ENCODE measurements at places on chromosomes 1 and 21. TPM values are rescaled to one million over a fixed set of nuclear protein-coding genes. Genes with fewer than 3 reads are reported as not detected.

- no peak for DNase-seq
Observed at GRCh38 chr1:222163895-222164294, 384.0 kb downstream of the HHIPL2 start.

- no peak for DNase-seq
Observed at GRCh38 chr1:58432851-58433668, 113.5 kb downstream of the OMA1 start.

DNA sequence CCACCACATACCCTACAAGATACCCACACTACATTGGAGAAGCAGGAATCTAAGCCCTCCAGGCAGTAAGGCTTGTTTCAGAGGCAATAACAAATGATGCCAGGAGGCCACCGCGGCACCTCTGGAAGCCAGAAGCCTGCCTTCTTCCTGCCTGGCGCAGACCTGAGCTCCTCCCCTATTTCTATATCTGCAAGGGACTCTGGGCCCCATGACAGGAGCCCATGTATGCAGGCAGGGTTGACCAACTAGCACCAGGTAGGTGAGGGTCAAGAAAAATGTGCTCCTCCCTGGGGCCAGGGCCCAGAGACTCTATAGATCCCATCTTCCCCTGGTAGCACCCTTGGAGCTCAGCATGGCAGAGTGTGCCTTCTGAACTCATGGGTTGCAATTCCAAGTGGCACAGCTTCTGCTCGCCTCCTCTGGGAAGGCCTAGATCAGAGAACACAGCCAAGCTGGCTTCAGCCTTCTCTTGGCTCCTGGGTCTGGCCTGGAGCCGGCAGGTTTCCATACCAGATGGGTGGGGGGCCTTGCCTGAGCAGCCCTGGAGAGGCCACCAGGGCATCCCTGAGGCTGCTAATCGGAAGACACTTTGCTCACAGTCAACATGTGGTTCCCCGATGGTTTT, 85.1 kb downstream of the STUM start:
- DNase-seq = peak; percentile 62

DNA sequence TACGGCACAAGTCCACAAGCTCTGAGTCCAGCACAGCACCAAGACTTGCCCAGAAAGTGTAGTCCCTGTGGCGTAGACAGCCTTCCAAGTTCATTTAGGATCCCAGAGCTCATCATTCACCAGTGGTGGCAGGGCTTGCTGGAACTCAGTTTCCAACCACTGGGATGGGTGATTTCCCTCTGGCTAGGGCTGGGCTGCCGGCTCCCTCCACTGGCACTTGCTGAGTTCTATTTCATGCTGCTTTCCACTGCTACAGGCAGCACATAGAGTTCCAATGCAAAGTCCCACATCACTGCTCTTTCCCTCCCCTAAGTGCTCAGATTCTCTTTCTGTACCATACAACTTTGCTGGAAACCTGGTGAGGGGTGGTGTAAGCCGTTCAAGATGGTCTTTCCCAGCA, 510.3 kb upstream of the TMPRSS15 start:
- DNase-seq = no peak

GRCh38 chr1:118977600-118977999, 10.5 kb downstream of the TBX15 start:
- DNase-seq = no peak

DNA sequence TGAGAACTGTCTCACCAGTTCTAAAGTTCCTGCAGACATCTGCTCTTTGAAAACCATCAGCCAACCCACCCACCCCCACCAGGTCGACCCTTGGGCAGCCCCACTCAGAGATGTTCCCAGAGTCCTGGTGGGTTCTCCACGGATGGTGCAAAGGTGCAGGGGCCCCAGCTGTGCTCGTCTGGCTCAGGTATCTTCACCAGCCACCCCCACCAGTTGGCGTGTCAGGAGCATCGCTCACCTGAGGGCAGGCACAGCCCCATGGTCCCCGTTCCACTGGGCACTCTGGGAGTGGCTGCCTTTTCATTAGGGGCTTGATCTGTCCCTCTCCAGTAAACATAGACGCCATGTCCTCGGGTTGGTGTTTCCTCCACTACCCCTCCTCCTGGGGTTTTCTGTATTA, 70.5 kb downstream of the UMODL1 start:
- no peak for DNase-seq

GRCh38 chr1:114482585-114482984, 28.4 kb downstream of the TRIM33 start:
- DNase-seq = no peak

DNA sequence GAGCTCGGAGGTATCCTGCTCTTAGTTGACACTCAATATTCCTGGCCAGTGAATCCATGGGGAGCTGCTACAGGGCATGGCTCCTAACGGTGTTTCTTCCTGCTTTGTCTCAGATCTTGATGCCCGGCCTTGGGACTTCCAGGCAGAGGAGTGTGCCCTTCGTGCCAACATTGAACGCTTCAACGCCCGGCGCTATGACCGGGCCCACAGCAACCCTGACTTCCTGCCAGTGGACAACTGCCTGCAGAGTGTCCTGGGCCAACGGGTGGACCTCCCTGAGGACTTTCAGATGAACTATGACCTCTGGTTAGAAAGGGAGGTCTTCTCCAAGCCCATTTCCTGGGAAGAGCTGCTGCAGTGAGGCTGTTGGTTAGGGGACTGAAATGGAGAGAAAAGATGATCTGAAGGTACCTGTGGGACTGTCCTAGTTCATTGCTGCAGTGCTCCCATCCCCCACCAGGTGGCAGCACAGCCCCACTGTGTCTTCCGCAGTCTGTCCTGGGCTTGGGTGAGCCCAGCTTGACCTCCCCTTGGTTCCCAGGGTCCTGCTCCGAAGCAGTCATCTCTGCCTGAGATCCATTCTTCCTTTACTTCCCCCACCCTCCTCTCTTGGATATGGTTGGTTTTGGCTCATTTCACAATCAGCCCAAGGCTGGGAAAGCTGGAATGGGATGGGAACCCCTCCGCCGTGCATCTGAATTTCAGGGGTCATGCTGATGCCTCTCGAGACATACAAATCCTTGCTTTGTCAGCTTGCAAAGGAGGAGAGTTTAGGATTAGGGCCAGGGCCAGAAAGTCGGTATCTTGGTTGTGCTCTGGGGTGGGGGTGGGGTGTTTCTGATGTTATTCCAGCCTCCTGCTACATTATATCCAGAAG, 16.7 kb downstream of the ALX3 start:
- peak; percentile 63 for DNase-seq

DNA sequence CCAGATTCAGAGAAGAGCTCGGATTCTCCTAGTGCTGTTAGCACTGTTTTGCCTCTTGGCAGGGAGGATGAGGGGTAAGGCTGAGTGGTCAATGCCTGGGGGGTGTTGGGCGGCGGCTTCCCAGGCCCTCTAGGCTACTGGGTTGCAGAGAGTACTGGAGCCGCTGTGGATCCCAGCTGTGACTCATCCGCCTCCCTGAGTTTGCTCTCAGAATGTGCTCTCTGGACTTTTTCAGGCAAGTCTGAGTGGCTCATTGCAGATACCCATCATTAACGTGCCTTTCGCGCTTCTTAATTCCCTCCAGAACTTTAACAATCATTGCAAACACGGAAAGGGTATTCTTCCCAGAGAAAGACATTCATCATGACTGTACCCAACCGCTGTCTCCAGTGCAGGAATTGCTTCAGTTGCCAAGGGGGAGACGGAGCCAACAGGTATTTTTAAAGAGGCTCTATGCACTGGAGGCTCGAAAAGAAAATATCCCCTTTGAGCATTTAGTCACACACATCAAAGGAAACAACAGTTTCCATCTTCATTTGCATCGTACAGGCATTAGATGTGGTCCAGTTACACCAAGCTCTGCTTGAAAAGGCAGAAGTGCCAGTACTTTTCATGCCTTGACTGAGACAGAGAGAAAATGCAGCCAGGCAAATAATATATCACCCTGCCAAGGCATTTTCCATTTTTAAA, 14.4 kb upstream of the CAMTA1 start:
- DNase-seq = no peak

- no peak for DNase-seq
Observed at GRCh38 chr1:176802316-176802715, 339.3 kb downstream of the PAPPA2 start.

DNA sequence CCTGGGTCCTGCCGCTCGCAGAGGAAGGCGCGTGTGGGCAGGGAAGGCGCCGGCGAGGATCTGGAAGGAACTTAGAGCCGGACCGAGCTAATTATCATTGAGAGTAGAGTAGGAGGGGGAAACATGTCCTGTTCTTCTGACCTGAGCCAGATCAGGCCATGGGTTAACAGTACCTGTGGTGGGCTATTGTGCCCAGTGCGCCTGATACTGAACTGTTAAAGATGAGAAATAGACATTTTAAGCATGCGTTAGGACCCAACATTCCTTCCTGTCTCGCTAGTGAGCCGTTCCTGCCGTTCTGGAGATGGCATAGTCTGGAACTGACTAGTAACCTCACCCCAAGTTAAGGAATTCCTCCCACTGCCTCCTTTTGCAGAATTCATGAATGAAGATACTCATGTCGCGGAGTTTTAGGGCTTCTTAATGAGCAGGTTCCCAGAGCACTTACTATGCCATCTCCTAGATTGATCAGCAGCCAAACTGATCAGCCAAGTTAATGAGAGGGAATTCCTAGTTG, 870 bp downstream of the STRIP1 start:
- DNase-seq = no peak

GRCh38 chr1:192575499-192576189, at the start of gene RGS1:
Gene RGS1, plus strand, starts transcription at chr1:192575773. Its CDS starts 20 bp downstream, at chr1:192575793.
- DNase-seq = peak; percentile 54

GRCh38 chr1:228034954-228035837, 28.4 kb downstream of the WNT3A start:
- no peak for DNase-seq

Gene MYBPH
- total RNA-seq = not detected

Gene SERPINC1
- total RNA-seq = 0.27 TPM

Gene NBPF20
- total RNA-seq = 5.5 TPM

Gene FCRL4
- total RNA-seq = not detected

Gene HAO2
- total RNA-seq = not detected

Gene KCTD3
- 6.5 TPM for total RNA-seq

Gene KCNC4
- total RNA-seq = 8.6 TPM

Gene FCRL1
- total RNA-seq = not detected

Gene COL8A2
- total RNA-seq = 0.11 TPM

Gene PANK4
- 79.7 TPM for total RNA-seq

Data from activated naive CD4-positive, alpha-beta T cell treated with anti-CD3 and anti-CD28 coated beads, Interleukin-2, amount 50 U/mL, for 72 hours (primary cell).